ENCODE measurements at places on chromosomes 4 and X.

DNA sequence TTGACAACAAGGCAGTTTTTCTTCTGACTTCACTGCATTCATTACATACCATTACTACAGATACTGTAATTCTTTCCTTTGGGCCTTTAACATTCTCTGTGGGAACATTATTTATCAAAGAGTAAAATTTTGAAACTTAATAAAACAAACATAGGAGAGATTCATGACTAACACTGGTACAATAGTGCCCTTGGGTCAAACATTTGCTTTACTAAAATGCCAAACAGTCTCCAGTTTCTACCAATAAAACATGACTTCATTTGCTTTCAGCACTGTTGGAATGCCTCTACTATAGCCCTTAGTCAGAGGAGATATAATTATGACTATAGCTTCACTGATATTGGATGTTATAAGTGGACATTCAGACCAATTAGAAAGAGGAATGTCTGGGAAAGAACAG, 481.5 kb downstream of the PACRGL start:
- DNase-seq: no peak

DNA sequence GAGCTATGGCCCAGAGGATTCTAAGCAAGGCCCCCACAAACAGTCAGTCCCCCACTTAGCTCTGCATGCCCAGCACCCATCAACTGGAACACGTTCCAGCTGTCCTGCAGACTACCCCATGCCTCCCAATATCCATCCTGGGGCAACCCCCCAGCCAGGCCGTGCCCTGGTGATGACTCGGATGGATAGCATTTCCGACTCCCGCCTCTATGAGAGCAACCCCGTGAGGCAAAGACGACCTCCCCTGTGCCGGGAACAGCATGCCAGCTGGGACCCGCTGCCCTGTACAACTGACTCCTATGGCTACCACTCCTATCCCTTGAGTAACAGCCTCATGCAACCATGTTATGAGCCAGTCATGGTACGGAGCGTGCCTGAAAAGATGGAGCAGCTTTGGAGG, 32.0 kb downstream of the LAS1L start:
- no peak for DNase-seq

DNA sequence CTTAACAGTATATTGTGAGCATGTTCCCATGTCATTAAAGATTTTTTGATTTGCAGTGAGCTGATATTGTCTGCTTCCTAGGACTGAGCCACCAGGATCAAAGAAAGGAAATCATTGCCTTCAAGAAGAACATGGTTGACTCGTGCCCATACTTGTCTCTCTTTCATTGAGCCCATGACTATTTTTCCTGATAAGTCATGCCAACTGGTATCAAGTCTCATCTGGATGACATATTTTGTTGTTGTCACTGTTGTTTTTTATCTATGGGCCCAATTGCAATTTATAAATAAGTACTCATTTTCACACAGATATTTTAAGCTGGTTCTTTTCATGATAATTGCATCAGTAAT, 10.2 kb upstream of the RHOH start:
- no peak for DNase-seq

DNA sequence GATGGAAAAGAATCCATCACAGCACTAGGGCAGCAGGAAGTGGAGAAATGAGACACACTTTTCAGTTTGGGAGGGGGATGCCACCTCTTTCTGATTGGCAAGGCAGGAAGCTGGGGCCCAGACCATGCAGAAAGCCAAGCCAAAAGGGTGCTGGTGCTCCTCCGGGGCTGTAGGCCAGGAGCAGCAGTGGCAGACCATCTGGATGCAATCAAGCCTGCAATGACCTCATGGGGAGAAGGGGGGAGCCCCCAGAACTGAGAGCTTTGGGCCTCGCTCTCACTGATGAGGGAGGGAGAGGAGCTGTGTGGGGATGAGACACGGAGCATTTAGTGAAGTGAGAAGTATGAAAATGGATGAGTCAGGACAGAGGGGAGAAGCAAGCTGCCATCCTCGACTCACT, 141.3 kb upstream of the NALF2 start:
- DNase-seq: no peak

All from HS-27A (cell line).